ENCODE measurements at places on chromosomes 13 and 19.
A peak's percentile ranks its signal among the peaks of the same experiment; 100 is the strongest.

- DNase-seq: no peak
Observed at GRCh38 chr19:45450012-45450333, 17.8 kb upstream of the FOSB start.

GRCh38 chr13:114122591-114123211, 9.7 kb downstream of the RASA3 start:
- DNase-seq: no peak

GRCh38 chr19:18662972-18663732, 20.3 kb upstream of the CRTC1 start:
- DNase-seq: no peak

DNA sequence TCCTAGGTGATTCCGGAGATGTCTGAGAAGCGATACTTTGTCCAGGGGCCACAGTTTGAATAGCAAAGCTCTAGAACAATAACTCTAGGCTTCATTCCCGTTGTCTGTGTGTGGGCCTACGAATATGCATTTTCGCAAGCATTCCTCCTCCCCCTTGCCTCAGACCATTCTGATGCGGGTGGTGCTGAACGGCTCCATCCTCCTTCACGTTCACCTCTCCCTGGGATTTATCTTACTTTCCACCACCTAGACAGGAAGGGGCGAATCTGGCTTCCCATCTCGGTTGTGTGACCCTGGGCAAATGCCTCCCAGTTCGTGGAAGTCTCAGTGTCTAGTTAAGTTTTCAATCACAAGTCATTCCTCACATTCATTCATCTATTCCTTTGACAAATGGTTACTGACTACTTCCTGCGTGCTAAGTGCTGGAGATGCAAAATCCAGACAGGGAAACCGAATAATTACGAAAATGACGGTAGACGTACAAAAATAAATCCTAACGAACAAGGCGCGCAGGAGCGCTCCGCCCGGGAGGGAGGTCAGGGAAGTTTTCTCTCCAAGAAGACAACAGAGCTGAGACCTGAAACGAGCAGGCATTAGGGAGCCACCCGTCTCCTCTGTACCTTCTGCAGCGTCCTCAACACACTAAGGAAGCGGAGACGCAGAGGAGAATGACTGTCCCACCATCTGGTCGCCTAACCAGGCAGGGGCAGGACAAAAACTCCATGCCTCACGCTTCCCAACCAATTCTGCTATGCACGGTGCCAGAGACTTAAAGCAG, 1.3 kb upstream of the CNOT3 start:
- no peak for DNase-seq

DNA sequence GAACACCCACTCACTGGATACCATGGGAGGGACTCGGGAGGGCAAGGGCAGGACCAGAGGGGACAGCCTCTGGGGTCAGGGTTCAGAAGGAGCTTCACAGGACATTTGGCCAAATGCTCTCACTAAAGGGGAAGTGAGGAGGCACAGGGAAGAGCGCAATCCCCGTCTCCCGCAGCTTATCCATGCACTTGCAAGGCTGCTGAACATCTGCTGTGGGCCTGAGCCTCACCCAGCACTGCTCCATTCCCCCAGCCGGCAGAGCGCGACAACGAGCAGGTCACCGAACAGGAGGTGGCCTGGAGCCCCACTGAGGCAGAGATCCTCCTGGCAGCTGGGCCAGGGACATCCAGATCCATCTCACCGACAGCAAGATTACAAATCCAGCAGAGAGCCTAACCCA, 23.3 kb downstream of the ELAVL1 start:
- no peak for DNase-seq

GRCh38 chr19:18700501-18701249, 17.2 kb downstream of the CRTC1 start:
- no peak for DNase-seq

GRCh38 chr13:31046711-31047279, 114.3 kb downstream of the TEX26 start:
- no peak for DNase-seq

DNA sequence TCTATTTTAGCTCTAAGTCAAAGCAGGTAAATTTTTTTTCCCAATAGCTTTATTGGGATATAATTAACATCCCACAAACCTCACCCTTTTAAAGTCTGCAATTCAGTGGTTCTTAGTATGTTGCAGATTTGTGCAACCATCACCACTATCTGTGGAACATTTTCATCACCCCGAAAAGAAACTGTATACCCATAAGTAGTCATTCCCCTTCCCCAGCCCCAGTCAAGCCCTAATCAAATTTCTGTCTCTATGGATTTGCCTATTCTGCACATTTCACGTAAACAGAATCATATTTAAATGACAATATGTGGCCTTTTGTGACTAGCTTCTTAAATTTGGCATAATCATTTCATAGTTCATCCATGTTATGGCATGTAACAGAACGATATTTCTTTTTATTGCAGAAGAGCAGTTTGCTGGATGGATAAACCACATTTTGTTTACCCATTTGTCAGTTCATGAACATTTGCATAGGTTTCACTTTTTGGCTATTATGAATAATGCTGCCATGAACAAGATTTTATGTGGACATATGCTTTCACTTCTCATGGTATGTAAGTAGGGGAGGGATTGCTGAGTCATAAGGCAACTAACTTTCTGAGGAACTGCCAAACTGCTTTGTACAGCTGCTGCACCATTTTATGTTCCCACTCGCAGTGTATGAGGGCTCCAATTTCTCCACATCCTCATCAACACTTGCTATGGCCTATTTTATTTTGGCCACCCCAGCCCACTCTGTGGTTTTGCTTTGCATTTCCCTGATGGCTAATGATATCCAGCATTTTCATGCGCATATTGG, 10.9 kb downstream of the SLC46A3 start:
- no peak for DNase-seq

DNA sequence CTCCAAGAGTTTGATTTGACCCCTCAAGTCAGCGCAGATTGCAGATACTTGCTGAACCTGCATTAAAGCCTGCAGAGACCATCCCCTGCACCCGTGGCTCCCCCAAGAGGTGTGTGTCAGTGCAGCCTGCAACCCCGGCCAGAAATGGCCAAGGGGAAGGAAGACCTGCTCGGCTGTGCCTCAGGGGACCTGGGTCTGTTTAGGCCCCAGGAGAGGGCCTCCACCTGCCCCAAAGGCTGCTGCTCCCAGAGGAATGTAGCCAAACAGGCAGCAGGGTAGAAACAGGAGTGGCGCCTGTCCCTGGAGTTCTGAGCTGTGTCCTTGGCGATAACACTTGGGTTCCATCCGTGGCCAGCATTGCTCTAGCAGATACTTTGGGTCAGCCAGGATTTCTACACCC, 8.0 kb downstream of the POP4 start:
- DNase-seq: no peak

DNA sequence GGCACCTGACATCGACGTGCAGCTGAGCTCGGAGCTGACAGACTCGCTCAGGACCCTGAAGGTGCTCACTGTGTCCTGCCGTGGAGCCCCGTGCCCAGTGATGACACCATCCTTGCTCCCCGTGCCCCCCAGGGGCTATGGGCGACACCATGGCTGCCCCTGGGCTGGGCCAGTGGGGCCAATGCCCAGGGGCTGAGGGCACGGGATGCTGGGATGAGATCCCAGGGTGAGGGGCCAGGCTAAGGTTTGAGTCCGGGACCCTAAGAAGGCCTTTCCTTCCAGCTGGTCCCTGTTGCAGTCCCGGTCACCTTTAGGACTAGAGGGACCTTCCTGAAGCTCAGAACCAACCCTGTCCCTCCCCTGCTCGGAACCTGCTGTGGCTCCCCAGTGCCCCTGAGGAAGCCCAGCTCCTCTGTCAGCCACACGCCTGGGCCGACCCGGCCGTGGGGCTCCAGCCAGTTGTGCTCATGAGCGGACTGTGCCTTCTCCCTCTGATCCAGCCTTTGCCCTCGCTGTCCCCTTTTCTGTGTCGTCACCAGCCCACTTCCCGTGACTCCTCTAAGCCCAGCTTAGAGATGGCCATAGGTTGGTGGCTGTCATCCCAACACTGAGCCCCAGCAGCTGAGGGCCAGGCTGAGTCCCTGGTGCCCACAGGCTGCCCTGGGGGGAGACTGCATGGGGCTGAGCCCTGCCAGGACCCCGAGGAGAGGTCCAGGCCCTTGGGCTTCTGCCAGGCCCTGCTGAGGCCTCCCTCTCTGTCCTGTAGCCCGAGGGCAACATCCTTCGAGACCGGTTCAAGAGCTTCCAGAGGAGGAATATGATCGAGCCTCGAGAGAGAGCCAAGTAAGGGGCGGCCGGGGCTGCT, 10.6 kb downstream of the NOP53 start:
- DNase-seq: no peak

DNA sequence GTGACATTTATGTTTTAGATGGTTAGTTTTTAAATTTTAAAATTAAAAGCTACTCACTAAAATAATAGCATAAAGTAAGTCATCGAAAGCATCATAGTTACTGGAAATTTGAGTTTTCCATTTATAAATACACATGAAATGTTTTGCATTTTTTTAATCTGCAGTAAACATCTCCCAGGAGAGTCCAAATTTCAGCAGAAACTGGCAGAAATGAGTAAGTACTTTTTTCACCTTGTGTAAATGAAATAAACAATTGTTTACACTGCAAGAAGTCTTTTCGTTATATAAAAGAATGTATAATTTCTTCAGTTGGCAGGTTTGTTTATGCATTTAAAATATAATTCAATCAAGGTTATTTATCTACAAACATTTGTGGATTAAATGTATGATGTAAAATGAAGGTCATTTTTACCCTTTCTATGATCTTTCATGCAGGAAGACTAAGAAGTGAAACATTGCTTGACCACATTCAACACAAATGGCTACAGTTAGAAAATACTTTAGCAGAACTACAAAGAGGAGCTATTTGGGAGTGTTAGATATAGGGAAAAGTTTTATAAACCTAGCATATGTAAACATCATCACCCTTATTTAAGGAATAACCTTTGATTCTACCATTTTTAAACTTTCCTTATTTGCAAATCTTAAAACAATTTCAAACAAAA, 55.6 kb downstream of the RCBTB2 start:
- DNase-seq: no peak

GRCh38 chr19:52214241-52214640, 24.4 kb downstream of the PPP2R1A start:
- DNase-seq: no peak

DNA sequence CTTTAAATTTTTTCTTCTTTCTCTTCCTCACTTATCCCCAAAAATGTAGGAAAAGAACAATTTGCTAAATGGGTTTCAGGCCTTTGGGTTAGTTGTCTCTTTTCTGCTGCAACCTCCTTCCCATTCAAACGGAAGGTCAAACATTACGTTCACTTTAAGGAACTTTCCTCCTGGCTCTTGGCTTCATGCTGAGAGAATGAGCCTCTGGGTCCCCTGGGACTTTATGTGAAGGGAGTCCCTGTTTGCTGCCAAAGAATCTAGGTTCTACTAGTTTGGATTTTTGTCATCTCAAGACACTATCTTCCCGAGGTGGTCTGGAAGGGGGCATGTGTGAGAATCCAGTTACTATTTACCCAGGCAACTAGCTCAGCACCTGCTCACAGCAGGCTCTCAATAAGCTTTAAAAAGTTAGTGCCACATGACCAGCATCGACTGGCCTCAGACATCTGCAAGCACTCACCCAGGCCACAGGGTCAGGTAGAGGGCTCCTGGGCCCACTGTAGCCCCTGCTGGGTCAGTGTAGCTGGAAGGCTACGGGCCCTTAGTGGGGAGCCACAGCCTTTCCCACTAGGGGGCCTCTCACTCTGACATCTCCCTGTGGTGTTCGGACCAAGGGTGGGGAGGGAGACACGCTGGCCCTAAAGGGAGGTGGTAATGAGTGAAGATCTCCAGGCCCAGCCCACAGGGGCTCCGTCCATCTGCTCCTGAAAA, 40.5 kb downstream of the FAM124A start:
- peak; percentile 31 for DNase-seq

DNA sequence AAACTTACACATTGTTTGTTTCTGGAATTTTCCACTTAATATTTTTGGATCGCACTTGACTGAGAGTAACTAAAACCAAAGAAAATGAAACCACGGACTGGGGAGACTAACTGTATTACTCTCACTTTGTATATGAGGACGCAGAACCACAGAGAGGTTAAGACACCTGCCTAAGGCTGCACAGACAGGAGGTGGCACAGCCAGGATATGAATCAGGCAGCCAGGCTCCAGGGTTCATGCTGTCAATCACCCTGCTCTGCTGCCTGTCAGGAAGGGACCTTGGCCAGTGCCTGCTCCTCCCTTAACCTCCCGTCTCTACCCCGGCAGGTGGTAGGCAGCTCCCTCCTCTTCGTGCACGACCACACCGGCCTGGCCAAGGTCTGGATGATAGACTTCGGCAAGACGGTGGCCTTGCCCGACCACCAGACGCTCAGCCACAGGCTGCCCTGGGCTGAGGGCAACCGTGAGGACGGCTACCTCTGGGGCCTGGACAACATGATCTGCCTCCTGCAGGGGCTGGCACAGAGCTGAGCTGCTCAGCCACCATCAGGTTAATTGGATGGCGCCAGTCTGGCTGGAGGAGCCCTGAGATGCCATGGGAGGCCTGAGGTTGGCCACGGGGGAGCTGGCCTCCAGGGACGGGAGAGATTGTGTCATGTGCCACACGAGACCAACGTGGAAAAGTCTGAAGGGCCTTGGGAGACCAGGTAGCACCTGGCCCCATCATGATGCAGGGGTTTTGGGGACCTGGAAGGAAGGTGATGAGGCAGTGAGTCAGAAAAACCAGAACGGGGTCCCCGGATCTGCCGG, 11.0 kb downstream of the ACTMAP start:
- no peak for DNase-seq

GRCh38 chr13:88704600-88705275, 1033.6 kb downstream of the SLITRK5 start:
- DNase-seq: no peak

- DNase-seq: no peak
Observed at GRCh38 chr13:71759651-71760511, 107.1 kb downstream of the DACH1 start.

- no peak for DNase-seq
Observed at GRCh38 chr19:37990362-37990761, 83.4 kb downstream of the SIPA1L3 start.

- no peak for DNase-seq
Observed at GRCh38 chr19:49359851-49360820, 2.1 kb downstream of the TEAD2 start.

GRCh38 chr13:75418186-75418843, 63.7 kb downstream of the TBC1D4 start:
- no peak for DNase-seq

DNA sequence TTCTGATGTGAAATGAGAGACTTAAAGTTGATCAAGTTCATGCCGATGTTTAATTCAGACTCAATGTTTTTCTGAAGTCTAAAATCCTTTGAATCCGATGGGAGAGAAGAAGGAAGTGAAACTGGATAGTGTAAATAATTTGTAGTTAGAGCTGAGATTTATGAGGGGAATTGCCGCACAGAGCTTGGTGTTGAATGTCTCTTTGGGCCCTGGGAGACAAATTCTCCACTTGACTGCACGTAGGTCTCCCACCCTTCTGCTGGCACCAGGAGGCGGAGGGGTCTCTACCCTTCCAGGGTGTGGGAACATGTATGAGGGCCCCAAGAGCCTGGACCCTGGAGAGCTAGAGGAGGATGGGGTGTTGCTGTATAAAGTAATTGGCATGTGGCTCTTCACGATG, 140.8 kb upstream of the SERP2 start:
- DNase-seq: no peak

- no peak for DNase-seq
Observed at GRCh38 chr13:24605923-24606372, 74.3 kb upstream of the ATP12A start.
